Retinal pigment epithelial cell (primary cell): ENCODE measurements at places on chromosomes 11 and 22.
A peak's percentile ranks its signal among the peaks of the same experiment; 100 is the strongest.

- peak; percentile 36 for DNase-seq
Observed at GRCh38 chr22:38135133-38135706, 24.7 kb upstream of the BAIAP2L2 start.

DNA sequence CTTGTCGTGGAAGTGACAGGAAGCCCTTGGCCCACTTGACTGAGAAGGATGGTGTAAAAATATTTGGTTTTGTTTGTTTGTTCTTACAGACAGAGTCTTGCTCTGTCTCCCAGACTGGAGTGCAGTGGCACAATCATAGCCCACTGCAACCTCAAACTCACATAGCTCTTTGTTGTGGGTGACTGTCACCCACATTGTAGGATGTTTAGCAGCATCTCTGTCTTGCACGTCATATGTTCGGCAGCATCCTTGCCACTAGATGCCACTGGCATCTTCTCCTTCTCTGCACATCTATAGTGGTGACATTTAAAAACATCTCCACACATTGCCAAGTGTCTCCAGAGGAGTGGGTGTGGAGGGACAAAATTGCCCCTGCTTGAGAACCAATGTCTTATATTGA, 56.8 kb downstream of the PRR5L start:
- no peak for DNase-seq

DNA sequence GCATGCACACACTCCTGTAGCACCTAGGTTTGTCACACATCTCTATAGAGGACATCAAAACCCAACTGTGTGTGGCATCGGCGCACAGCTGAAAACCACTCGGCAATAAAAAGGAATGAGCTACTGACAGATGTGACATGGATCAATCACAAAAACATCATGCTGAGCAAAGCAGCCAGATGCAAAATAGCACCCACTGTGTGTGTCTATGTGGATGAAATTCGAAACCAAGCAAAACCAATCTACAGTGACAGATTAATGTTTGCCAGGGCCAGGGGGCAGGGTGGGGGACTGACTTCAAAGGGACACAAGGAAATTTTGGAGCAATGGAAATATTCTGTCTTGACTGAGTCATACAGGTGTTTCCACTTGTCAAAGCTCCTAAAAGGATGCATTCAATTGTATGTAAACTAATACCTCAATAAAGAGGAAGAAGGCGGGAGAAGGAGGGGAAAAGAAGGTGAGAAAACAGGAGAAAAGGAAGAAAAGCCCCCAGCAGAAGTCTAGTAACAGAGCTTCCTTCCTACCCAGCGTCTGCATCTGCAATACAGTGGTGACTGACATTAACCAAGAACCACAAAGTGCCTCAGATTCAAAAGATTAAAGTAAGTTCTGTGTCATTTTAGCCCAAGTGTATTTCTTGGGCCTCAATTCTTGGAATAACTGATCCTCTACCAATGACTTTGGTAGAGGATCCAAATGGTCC, 49.8 kb downstream of the PACSIN2 start:
- no peak for DNase-seq

GRCh38 chr11:108199446-108200321, 22.8 kb downstream of the NPAT start:
- DNase-seq: no peak

GRCh38 chr22:43206509-43207161, 19.7 kb upstream of the TTLL12 start:
- no peak for DNase-seq

- DNase-seq: no peak
Observed at GRCh38 chr11:94593030-94593429, 25.9 kb downstream of the PIWIL4 start.

DNA sequence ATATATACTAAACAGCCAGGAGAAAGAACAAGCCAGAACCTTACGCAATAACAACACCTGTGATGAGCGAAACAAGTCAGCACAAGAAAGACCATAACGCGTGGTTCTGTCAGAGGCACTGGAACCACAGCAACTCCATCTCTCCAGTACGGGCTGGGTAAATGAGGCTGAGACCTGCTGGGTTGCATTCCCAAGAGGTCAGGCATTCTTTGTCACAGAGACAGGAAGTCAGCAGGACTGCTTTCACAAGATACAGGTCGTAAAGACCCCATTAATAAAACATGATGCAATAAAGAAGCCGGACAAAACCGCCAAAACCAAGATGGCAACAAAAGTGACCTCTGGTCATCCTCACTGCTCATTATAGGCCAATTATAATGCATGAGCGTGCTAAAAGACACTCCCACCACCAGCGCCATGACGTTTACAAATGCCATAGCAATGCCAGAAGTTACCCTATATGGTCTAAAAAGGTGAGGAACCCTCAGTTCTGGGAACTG, 21.7 kb downstream of the TPST2 start:
- no peak for DNase-seq

DNA sequence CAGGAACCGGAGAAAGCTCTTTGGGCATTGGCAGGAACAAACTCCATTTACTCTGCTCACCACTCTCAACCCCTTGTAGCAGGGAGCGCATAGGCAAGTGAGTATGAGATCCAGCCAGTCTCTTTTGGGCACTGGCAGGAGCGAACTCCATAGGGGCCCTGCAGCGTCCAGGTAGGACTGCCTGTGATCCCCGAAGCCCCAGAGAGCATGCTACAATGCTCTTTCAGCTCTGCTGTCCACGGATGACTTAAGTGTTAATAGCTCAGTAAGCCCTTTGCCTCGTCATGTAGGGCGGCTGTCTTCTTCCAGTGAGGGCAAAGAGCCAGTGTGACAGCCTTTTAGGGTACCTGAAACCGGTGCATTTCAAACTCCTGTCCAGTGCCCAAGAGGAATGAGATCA, 1525.6 kb upstream of the RAG2 start:
- no peak for DNase-seq

- no peak for DNase-seq
Observed at GRCh38 chr11:65298131-65298535, 16.5 kb upstream of the CDC42EP2 start.

DNA sequence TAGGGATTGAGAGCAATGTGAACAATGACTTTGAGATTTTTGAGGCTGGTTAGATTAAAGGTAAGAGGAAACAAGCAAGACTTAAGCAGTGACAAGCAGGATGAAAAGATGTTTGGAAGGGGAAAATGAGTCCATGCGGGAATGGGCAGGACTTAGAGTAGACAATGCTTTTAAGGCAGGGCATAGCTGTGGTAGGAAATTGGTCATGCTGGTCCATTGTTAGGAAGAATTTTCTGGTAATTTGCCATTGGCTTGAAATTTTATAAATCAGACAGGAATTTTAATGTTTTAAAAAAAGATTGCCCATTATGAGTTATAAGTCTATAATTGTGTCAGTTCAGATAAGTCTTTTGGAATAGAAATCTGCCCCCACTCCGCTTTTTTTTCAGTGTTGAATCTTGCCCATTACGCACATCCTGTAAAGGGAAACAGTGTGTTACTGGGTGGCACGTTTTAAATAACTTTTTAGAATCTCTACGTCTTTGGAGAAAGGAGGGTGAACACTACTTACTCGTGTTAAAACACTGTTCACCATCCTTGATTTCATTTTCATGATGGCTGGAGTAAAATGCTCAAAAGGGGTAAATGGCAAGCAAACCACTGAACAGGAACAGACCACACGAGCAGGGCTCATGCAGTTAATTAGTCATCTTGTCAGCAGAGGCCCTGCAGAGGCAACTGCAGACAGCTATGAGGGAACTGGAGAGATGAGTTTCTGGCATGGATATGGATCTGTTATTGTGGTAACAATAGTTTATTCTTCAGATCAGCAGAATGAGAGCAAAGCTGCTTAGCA, 25.0 kb downstream of the SWAP70 start:
- peak; percentile 40 for DNase-seq

GRCh38 chr11:2553198-2553597, 108.4 kb downstream of the KCNQ1 start:
- no peak for DNase-seq

DNA sequence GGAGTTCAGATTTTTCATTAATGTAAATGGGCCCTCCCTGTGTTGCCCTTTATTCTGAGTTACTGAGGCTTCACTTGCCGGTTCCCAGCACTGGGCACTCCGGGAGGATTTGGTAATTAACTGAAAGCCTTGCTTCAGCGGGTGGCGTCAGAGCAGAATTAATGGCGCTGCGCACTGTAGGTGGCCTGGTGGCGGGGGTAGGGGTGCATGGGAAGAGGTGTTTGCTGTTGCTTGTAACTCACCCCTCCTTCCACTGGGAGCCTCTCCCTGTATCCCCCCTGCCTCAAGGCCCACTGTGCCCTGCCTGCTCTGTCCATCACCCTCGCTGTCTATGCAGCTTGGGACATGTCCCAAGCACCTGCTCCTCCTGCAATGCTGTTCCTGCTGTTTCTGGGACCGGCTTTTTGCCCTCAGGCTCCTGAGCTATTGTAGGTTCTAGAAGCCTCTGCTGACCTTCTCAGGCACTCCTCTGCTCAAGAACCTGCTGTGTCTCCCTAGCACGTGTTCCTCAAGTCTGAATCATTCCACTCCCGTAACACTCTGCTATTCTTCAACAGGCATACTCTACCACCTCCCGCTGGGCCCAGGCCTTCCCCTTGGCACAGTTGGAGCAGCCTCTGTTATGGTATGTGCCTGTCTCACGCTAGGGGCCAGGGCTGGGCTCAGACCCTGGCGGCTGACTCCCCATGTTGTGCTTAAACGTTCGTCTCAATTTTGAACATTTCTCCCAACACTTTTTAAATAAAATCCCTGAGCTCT, 24.4 kb downstream of the ARHGAP8 start:
- no peak for DNase-seq

DNA sequence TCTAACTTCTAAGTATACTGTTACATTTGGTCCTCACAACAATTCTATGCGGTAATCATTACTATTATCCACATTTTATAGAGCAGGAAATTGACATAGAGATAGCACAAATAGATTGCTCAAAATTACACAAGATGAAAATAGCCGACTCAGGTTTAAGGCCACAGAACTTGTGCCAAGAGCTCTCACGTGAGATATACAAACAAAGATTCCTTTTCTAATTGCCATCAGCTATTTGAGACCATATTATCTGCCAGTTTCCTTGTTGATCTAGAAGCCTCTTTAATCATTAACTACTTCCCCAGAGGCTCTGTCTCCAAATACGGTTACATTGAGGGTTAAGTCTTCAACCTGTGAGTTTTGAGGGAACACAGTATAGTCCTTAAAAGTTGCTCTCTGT, 61.0 kb upstream of the GLYATL1B start:
- no peak for DNase-seq

GRCh38 chr11:128412847-128413791, 174.2 kb downstream of the ETS1 start:
- DNase-seq: no peak

DNA sequence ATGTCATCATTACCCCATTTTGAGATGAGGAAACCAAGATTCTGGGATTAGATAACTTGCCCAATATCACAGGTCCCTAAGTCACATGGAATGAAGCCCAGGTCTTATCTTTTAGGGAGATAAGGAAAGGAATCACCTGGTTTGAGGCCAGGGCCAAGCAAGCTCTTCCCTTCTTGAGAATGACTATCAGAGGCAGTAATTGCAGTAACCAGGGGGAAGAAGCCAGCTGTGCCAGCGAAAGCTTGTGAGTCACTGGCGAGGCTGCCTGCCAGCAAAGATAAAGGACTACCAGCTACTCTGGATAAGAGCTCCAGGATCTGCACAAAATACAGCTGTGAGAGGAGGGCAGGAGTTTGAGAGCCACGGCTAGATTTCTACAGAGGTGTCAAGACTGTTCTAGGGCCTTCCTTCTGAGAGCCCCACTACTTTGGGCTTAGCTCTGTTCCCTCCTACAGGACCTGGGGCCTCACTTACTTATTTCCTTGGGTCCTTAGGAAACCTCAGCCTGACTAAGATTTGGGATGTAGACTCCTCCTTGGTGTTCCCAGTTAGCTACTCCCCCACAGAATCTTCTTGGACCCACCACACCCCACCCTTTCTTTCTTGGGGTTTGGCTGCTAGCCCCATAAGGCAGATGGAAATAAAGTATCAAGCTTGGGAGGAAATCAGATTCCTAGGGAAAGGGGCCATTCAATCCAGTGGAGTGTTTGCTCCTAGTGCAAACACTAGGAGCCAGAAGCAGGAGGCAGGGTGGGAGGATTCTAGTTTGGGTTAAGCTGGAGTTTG, 9.7 kb upstream of the CCKBR start:
- peak; percentile 8 for DNase-seq

DNA sequence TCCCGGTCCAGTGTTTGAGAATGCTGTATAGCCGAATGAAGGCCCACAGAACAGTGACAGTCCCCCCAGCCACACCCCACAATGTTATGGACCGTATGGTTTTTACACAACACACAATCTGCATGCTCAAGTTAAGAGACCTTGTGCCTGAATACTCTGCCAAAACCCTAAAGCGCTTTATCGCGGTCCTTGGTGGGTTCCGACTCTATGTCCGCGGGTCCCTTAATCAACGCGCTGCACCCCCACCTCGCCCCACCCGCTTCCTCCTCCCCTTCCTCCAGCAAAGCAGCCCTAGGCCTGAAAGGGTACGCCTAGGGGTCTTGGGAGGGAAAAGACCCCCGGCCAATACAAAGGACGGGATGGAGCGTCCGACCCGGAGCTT, 442 bp downstream of the COPB1 start:
- no peak for DNase-seq

DNA sequence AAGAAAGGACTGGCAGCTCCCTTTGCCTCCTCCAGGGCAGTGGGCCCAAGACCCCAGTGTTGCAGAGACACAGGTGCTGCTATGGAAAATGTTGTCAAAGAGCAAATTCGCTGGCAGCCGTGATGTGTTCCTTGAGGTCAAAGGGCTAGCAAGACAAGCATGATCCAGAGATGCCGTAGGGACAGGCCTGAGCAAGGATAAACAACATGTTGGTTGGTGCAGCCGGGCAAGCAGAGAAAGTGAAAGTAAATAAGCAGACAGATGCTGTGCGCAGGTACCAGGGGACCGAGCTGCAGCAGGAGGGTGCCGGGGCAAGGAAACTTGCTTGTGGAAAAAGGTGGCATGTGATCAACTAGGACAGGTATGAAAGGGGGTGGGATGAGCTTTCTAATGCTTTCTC, 125.5 kb upstream of the NECTIN1 start:
- DNase-seq: no peak

- no peak for DNase-seq
Observed at GRCh38 chr11:30128269-30128932, 102.4 kb upstream of the FSHB start.

GRCh38 chr22:26648528-26649388, 8.6 kb upstream of the MIAT start:
- no peak for DNase-seq

DNA sequence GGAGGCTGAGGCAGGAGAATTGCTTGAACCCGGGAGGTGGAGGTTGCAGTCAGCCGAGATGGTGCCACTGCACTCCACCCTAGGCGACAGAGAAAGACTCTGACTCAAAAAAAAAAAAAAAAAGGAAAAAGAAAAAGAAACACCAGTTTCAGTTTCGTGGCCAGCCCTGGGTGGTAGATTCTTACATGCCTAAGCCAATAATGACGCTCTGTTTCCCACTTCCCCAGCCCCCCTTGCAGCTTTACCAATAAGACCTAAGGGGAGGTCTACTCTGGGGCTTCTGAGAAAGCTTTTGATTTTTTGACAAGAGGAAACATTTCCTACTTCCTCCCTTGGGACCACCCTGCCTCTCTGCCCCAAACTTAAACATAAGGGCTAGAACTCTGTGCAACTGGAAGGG, 30.0 kb upstream of the PTPRJ start:
- no peak for DNase-seq

- peak; percentile 65 for DNase-seq
Observed at GRCh38 chr11:23284631-23285030, 424.4 kb upstream of the CCDC179 start.
